ENCODE measurements at places on chromosomes 7 and 10.

DNA sequence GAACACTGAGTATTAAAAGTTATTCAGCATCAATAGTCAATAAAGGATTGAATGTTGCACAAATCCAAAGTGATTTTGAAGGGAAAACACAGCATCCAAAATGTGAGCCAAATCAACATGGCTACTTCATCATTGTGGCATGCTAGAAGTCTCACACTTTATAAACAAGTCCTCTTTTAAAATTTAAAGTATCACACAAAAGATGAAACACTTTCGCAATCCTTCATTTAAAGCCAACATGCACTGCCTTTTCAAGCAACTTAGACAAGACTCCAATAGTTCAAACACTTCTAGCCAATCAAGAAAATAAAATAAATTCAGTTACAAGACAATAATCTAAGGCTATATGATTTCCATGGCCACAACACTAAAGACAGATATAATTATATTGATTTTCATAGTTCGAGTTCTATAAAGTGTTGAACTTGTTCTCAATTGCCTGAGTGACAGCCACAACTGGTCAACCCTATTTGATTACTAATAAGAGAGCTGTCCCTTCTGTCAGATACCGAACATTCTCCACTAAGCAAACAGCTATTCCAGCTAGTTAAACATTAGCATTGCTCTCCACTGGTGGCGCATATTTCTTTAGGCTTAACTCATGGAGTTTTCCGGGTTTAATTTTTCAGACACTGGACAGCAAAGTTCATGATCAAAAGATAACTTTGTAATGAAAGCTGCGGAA lies 8.3 kb downstream of the EBF3 start:
- H3K4me1 ChIP-seq, result no peaks in the 10 kb centered on the region
- H3K27ac ChIP-seq, result no peak overlapping the region
- peaks cover 20% of the 10 kb centered on the region for H3K27me3 ChIP-seq
- H3K36me3 ChIP-seq, result no peaks in the 10 kb centered on the region
- no peak overlapping the region for H3K4me3 ChIP-seq

DNA sequence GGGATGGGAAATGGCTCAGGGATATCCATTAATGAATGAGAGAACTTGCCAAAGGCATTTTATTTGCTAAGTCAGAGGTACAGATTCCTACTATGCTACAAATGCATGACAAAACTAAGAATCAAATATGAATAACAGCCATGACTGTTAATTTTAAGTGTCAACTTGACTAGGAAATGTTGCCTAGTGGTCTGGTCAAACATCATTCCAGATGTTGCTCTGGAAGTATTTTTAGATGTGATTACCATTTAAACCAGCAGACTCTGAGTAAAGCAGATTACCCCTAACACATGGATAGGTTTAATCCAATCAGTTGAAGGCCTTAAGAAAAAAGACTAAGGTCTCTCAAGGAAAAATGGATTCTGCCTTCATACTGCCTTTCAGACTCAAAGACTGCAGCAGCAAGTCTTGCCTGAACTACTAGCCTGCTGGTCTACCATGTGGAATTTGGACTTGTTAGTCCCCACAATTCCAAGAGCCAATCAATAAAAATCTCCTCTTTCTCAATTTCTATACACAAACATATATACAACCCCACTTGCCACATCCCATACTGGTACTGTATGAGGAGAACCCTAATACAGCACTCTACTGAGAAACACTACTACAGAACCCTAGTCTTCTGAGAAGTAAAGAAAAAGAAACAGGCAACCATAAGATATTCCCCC lies 119.1 kb downstream of the NRBF2 start:
- no peaks in the 10 kb centered on the region for H3K27me3 ChIP-seq
- no peak overlapping the region for H3K27ac ChIP-seq
- DNase-seq, result no peak
- H3K4me1 ChIP-seq, result peaks cover 5% of the 10 kb centered on the region
- H3K36me3 ChIP-seq, result no peaks in the 10 kb centered on the region

DNA sequence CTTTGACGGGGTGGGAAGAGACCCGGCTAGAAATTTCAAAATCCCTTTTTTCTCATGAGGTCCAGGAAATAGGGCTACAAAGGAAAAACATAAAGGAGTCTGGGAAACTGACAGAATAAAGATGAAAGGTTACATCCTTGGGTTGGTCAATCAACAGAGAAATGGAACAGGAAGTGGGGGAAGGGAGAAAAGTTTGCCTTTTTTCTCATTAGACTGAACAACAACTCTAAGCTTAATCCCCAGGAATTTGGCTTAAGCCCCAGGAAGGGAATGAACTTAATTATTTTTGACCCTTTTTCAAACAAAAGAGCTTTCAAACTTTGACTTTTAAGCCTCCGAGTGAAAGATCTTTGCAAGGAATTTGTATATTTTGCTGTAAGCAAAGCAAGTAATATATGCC lies 32.7 kb downstream of the LGI1 start:
- no peaks in the 10 kb centered on the region for H3K36me3 ChIP-seq
- no peak overlapping the region for H3K4me3 ChIP-seq
- no peaks in the 10 kb centered on the region for H3K4me1 ChIP-seq

DNA sequence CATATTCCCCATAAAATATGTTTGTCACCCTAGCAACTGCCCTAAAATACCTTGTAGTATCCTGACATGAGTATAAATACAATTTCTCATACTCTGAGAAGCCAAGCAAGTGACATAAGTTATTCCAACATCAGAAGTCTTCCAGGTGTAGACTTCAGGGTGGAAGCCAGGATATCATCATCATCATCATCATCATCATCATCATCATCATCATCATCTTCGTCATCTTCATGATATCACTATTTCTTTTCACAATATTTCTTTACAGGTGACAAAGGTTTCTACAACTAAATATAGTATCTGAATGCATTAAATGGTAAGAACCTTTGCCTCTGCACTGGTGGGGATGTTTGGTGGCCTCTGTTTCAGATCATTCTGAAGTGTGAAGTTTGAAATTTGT lies 10.0 kb upstream of the GPR141 start:
- no peaks in the 10 kb centered on the region for H3K36me3 ChIP-seq
- no peak overlapping the region for H3K4me3 ChIP-seq
- H3K4me1 ChIP-seq, result no peaks in the 10 kb centered on the region
- H3K27ac ChIP-seq, result no peak overlapping the region
- no peaks in the 10 kb centered on the region for H3K27me3 ChIP-seq

Data from ascending aorta (tissue), 2 donors.